ENCODE measurements at places on chromosomes 12 and 14.

DNA sequence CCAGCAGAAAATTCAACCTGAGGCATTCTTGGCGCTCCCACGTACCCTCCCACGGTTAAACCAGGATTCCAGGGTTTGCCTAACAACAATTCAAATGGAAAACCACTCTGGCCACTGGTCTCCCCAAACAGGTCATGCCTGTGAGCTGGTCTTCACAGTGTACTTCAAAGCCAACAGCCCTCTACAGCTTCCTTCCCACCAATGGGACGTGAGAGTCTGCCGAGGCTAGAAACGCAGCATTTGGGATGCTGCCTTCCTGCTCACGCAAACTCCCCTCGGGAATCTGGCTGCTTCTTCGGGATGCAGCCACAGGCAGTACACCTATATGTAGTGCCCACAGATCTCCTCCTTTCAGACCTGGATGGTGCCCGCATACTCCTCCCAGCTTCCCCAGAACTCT lies 149.1 kb downstream of the KLHL28 start:
- DNase-seq: no peak

GRCh38 chr14:63760014-63760413 lies 32.1 kb upstream of the SGPP1 start:
- no peak for DNase-seq

GRCh38 chr14:100341301-100342031 lies 18.3 kb downstream of the SLC25A47 start:
- peak; percentile 30 for DNase-seq

DNA sequence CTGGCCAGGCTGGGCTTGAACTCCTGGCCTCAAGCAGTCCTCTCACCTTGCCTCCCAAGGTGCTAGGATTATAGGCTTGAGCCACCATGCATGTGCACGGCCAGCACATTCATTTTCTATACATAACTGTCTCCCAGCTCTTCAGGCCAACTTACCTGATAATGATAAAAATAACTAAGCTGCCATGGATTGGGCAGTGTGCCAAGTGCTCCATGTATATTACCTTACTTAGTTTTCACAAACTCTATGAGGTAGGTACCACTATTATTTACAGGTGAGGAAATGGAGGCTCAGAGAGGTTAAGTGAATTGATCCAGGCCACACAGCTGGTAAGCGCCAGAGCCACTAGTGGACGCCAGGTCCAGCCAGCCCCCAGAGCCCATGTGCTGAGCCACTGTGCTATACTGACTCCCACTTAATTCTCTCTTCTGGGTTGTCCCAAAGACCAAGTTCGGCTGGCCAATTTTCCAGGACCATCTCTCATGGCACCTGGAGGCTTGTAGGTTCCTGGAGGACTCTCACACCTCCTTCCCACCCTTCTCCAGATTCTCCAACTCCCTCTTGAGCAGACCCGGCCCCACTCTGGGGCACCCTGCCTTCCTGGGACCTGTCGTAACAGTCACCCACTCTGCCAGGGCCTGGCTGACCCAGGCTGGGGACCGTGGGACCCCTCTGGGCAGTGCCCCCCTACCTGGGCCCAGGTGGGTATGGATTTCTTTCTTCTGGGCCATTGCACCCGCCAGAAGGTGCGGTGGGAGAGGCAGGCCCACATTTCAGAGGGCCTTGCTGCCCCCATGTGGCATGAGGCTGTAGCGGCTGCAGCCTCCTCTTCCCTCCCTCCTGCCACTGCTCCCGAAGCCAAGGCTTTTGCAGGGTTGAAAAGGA lies 30.2 kb upstream of the CIPC start:
- peak; percentile 83 for DNase-seq

- no peak for DNase-seq
These were observed 147.8 kb upstream of the ATP2B1 start for GRCh38 chr12:89856431-89856830.

DNA sequence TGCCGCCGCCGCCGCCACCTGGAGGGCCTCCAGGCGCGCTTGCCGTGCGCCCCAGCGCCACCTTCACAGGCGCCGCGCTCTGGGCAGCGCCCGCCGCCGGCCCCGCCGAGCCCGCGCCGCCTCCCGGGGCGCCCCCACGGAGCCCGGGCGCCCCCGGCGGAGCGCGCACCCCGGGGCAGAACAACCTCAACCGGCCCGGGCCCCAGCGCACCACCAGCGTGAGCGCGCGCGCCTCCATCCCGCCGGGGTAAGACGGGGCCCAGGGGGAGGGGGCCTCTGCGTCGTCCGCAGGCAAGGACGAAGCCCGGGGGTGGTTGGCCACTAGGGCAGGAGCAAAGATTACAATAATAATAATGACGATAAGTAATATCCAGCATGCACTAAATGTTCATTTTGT lies 21.3 kb downstream of the DTX1 start:
- no peak for DNase-seq

DNA sequence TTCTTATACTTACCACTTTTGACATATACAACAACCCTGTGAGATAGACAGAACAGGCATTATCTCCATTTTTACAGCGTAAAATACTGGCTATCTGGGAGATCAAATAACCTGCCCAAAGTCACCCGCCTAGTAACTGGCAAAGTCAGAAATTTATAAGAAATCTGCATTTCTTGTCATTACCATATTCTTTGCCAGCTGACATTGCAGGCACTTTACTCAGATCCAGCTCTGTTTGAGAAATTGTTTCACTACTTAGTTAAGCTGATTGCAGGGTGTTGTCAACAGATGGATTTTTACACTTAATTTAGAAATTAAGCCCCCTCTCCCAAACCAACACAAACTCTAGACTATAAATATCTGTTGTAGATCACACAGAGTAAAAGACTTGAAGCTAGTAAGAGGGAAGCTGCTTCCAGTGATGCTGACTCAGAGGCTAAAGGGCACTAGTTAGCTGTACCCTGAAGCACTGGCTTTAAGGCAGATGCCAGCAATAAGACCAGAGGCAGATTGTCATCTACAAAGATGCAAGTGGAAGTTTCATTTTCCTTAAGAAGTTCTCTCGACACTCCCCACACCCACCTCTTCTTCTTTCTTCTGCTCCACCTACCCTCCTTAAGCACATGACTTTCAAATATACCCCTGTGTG lies 153.1 kb downstream of the ANO6 start:
- no peak for DNase-seq

DNA sequence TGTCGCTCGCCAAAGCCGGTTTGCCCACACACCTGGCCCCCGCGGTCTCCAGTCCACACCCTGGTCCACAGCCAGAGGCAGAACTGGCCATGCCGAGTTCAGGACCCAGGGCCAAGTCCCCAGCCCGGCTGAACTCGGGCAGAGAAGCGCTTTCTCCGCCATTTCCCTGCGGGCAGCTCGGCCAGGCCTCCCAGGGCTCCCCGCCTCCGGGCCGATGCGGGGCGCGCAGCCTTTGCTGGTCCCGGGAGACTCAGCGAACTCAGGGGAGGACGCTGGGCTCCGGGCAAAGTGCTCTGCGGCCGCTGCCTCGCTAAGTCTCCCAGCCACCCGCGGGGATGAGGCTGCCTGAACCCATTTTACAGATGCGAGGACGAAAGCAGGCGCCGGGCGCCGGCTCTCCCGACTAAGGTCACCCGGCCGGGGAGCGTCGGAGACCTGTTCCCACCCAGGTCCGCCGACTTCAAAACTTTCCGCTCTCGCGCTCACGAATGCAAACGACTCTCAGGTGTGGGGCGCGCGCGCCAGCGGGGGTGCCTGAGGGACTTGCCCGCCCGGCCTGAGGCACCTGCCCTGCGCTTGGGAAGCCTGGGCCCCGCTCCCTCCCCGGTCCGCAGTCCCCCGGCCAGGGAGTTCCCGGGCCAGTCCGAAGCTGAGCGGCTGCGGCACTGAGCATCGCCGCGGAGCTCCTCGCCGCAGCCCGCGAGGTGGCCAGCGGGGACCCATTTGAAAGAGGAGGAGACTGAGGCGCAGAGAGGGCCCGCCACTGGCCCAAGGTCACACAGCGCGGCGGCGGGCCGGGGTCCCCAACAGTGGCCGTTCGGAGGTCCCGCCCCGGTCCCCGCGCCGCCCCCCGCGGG lies 627 bp downstream of the TESC start:
- peak; percentile 57 for DNase-seq

DNA sequence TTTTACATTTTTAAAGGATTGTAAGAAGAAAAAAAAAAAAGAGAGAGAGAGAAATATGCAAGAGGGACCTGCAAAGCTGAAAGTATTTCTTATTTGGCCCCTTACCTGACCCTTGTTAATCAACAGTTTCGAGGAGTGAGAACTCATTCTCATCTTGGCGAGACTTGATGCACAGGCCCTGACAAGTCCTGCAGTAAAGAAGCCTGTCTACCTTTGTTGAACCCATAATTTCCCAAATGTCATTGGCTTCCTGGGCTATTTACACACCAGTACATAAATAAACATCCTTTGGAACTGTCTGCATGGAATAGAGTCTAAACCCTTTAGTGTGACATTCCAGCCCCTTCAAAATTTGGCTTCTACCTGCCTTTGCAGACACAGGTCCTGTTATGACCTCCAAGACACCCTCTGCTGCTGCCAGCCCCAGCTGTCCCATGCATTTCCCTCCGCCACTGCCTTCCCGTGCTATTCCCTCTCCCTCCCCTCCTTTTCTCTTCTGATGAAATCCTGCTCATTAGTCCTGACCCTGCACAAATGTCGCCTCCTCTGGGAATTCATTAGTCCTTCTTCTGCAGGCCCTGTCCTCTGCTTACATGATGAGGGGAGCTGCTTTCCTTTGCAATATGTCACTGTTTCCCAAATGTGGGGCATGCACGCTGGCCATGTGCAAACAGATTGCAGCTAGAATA lies 35.1 kb downstream of the MYL2 start:
- DNase-seq: peak; percentile 53

- DNase-seq: no peak
These were observed 463.4 kb downstream of the LRFN5 start for GRCh38 chr14:42070031-42070430.

DNA sequence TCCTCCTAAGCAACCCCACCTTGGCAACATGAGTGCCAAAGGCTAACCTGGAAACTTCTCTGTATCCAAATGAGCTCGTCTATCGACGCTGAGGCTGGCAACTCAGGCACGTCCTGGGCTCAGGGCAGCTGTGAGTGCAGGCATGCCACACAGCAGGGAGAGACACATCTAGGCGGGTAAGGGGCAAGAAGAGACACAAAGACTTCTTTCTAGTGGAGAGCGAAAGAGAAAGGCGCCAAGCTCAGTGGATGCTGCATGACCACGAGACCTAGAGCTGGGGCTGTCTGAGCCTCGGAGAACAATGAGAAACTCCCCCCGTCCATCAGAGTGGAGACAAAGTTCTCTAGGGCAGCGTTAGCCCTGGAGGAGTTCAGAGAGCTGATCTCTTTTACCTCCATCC lies 170.4 kb downstream of the CALM1 start:
- no peak for DNase-seq

DNA sequence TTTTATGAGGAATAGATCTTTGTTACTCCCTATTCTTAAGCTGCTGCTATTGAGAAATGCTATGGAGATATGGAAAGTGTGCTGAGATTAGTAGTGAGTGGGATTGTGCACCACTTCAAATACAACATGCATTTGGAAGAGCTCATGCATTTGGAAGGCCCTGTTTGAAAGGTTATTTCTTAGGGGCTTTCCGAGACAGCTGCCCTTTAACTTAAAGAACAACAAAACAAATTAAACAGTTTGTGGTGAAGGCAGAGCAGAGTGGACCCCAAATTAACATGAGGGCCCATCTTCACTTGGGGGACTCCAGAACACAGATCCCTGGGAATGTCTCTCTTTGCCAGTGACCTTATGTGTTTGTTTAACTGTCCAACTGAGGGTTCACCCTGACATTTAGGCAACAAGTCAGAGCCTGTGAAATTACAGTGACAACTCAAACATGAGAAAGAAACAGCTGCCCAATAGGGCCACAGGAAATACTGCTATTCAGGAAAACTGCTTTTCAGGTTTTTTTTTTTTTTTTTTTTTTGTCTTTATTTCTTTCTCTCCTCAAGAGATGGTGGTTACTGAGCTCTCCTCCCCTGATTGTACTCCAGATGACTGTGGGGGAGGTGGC lies 41.4 kb upstream of the IGF1 start:
- no peak for DNase-seq

DNA sequence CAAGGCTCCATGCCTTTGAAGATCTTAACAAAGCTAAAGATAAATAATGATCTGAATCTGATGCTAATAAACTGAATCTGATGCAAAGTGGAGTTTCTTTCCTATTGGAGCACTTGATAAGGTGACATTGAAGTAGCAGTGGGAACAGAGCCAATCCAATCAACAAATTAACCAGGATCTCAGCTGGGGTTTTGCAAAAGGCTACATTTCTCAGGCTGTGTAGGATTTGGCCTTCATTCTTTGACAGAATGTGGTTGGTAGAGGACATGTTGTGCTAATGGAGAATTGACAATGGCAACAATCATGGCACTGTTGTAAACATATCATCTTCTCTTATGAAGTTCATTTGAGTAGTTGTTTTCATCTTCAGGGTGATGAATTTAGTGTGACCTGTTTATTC lies 164.9 kb downstream of the CCDC91 start:
- no peak for DNase-seq

- no peak for DNase-seq
These were observed 2.0 kb downstream of the NFKBIA start for GRCh38 chr14:35402323-35403113.

- DNase-seq: no peak
These were observed 472.1 kb downstream of the BCL11B start for GRCh38 chr14:98799891-98800290.

DNA sequence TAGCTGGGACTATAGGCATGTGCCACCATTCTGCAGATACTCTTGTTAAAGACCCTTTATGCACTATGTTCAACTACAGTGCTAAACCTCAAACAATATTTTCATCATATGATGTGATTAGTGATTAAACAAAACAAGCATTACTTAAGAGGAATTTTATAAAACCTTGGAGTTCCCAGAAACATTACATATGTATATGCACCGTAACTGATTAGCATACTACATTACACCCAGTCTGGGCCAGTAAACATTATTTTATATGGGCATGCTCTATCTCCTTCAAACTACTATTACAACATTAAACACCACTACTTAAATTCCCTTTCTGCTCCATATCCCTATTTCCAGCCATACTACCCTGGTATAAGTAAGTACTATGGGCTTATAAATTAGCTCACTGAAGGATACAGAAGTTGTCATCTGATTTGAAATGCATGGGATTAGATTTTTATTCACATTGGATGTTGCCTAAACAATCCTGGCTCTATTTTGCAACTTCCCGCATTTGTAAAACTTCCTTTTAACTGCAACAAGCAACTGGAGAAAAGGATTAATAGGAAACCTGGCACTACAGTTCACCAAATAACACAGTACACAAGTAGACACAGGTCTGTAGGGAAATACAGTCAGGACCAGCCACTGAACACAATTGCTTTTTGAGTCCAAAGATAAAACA lies 205.8 kb downstream of the MED13L start:
- no peak for DNase-seq

- no peak for DNase-seq
These were observed 19.9 kb downstream of the SH2B3 start for GRCh38 chr12:111425655-111426054.

DNA sequence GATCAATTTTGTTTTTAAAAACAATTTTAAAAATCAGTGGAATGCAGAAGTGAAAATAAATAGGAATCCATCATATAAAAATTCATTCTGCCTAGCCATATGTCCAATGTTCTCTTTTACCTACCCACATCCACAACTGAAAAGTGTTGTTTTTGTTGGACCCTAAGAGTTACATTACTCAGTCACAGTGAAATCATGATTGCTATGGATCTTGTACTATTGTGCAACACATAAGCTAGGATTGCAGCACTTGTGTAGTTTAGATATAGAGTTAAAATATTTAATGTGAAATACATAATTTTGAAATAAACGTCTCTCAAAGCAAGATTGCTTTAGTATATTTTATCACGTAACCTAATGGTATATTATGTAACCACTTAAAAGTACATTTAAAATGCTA lies 213.3 kb upstream of the CLEC14A start:
- no peak for DNase-seq

Data from NCI-H1417 (cell line).